ENCODE measurements at places on chromosomes 1 and 21.

DNA sequence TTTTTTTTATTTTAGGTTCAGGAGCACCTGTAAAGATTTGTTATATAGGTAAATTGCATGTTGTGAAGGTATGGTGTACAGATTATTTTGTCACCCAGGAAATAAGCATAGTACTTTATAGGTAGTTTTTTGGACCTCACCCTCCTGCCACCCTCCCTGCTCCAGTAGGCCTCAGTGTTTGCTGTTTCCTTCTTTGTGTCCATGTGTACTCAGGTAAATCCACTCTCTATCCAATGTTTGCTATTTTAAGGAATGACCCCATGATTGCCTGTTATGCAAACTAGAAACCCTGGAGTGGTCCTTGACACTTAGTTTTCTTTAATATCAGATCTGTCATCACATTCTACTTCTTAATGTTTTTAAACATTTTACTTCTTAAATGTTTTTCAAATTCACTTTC lies 33.9 kb downstream of the LHX9 start:
- no peak for DNase-seq

DNA sequence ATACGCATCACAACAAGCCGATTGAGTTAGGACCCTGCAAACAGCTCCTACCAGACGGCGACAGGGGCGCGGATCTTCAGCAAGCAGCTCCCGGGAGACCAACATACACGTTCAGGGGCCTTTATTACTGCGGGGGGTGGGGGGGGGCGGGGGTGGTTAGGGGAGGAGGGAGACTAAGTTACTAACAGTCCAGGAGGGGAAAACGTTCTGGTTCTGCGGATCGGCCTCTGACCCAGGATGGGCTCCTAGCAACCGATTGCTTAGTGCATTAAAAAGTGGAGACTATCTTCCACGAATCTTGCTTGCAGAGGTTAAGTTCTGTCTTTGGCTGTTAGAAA lies 162.0 kb downstream of the RUNX1 start:
- DNase-seq = no peak

- no peak for DNase-seq
Observed at GRCh38 chr21:26850116-26850643, 5.0 kb upstream of the ADAMTS1 start.

- no peak for DNase-seq
Observed at GRCh38 chr21:35926003-35926740, 134.2 kb downstream of the SETD4 start.

DNA sequence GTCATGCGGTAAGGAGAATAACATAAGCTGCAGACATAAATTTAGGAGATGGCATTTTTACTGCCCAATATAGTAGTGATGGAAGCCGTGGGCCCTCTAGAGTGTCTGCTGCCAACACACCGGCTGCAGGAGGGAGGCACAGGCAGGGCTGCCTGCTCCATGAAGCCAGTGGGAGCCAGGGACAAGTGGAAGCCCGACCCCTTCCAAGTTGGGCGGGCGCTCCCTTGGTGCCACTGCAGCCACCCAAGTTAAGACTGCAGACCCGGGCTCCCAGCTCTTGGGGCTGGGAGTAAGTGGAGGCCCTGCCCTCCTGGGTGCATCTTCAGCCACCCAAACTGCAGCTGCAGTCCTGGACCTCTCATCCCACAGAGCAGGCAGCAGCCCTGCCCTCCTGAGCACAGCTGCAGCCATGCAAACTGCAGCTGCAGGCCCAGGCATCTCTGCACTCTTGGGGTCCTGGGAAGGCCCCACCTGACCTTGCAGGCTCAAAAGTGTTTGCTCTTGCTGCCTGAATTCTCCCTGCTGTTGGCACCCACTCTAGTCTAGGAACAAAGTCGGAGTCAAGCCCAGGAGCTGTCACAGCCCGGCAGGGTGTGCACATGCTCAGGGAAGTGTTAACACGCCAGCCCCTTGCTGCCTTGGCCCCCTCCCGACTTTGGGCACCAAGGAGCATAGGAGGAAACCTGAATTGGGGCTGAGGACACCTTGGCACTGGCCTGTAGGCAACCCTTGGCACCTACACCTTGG lies 437.2 kb upstream of the PRMT6 start:
- no peak for DNase-seq

DNA sequence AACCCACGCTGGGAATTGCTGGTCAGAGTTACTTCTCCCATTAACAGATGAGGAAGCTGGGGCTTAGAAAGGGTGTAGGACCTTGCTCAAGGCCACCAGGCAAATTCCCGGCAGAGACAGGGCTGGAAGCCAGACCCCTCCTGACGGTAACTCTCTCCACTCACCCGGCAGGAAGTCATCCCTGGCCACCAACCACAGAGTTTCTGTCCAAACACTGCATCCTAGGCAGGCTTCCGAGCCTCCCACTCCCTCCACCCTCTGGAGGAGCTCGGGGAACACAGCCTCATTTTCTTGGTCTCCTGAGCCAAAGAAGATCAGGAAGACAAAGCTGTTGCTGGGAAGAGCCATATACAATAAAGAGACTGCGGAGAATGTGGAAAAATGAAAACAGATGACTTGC lies 25.0 kb upstream of the ZNF436 start:
- no peak for DNase-seq

DNA sequence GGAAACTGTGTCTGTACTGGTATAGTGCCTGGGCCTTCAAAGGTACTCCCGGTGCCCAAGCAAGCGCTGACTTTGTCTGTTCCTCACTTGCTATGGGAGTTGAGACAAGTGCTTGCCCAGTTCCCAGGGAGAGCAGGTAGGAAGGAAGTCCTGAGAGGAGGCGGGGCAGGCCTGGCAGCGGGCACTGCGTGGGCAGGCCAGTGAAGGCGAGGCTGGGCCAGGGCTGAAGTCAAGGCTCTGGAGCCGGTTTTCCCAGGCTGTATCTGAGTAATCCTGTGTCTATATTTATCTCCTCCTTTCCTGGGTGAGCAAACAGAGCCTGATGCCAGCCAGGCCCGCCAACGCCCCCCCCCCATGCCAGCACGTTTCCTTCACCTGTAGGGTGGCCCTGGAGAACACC lies 15.9 kb upstream of the EDN2 start:
- DNase-seq = no peak

DNA sequence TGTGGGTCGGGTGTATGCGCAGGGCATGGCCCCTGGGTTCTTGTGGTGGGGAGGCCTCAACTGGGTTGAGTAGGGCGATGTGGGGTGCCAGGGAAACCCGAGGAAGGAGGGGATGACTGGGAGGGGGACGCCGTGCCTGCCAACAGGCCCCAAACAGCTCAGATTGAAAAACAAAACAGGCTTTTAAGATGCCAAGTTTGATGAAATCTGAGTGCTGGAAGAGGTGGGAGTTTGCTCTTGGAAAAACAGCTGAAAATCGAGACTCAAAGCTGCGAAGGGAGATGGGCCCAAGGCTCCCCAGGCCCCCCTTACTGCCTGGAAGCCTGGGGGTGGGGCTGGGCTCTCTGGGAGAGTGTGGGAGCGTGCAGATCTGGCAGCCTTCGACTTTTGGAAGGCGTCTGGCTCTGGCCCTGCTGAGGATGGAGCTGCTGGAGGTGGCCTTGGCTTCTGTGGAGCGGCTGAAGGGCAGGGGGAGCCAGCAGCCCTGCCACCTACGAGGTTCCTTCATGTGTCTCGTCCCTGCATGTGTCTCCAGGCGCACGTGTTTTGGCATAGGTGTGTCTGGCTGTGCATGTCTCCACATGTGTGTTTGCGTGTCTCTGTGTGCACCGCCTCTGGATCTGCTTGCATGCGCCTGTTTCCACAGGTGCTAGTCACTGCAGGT lies 33.3 kb downstream of the PTPRF start:
- DNase-seq = no peak

DNA sequence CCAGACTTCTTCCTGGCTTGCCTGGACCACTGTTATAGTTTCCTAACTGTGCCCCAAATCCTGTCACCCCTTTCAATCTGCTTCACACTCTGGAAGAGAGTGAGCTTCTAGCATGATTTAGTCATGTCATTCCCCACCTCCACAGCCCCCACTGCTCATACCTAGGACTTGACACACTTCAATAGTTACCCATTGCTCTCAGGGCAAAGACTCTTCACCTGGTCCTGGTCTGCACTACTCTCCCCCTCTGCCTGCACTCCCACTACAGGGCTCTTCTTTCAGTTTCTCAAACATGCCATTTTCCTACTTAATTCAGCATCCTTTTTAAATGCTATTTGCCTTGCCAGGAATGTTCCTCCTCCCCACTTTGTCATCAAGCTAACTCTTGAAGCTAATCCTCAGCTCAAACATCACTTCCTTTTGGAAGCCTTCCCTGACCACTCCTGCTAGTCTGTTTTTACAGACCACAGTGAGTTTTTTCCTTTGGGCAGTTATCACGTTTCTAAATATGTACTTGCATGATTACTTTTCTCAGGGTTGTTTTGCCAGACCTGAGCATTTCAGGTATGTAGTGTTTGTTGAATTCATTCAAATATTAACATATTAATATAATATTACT lies 24.7 kb downstream of the CYP2J2 start:
- no peak for DNase-seq

DNA sequence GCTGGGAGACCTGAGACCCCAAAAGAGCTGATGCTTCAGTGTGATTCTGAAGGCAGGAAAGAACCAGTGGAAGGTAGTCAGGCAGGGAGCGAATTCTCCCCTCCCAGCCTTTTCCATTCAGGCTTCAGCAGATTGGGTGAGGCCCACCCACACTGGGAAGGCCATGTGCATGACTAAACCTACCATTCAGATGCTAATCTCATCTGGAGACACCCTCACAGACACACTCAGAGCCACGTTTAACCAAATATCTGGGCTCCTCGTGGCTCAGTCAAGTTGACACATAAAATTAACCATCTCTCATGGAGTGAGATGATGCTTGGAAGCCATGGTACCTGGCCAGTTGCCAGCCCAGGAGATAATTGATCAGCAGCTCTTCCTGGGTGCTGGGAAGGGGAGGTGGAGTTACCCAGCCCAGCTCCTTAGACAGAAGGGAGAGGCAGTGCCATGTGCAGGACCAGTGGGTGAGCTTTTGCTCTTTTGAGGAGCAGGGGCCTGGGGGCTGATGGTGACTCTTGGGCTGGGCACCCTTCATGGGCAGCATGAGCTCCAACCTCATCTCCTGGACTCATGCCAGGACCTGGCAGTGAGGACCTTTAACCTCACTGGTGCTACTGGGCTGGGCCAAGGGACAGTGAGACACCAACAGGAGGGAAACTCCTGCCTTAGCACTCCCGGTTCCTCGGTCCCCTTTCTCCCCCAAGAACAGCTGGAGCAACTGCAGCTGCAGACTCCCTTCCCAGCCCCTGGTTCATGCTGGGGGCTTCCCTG lies 89.0 kb upstream of the ACTL8 start:
- DNase-seq = no peak

DNA sequence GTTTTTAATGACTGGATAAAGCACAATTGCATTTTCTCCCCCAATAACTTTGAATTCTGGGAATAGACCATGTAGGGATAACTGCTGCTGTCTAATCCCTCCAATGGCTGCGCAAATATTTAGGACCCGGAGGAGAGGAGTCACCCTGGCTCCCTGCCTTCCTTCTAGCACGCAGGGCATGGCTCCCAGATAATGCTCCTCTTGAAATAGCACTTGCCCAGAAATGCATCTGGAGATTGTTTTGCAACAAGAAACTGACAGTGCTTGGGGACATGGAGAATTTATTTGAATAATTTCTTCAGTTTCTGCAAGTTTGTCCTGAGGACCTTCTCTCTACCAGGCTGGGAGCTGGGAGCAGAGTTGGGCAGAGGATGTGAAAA lies 83.5 kb downstream of the MAN1C1 start:
- DNase-seq = no peak

DNA sequence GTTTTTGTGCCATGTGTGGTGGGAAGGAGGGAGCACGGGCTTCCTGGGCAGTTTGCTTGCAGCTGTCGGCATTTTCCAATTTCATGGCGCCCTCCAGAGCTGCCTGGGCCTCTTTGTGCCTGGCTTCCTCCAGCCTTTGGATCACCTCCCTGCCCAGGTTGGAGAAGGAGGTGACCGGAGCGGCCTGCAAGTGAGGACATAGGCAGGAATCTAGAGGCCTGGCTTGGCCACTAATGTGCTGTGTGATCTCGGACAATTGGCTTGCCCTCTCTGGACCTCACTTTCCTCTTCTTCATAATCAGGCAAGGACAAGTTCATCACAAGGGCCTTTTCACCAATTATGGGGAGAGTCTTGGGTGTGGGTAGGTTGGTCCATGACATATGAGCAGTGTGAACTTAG lies 245.1 kb downstream of the MATN1 start:
- no peak for DNase-seq
